Immature natural killer cell (primary cell): ENCODE measurements at places on chromosomes 4 and X. TPM values are rescaled to one million over a fixed set of nuclear protein-coding genes. Genes with fewer than 3 reads are reported as not detected.

DNA sequence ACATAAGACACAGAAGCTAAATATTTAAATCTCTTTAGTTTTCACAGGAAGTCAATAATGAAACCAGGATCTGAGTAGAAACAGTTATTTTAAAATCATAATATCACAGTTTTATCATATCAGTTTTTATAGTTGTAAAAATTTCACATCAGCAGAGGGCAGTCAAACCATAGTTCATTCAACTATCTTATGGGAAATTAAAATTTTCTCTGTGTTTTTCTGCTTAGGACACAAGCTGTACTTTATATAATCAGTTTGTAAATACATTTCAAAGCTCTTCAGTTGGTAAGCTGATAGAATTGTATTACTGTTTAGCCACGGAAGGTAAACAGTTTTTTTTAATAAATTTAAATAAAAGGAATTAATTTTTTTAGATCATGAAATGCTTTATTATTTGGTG lies 204.8 kb upstream of the NUDT6 start:
- DNase-seq, result no peak

GRCh38 chr4:74921490-74921889 lies 11.4 kb upstream of the PARM1 start:
- no peak for DNase-seq

The MGST2 gene
- polyA plus RNA-seq, result 53.9 TPM

- no peak for DNase-seq
These were observed 432.2 kb downstream of the PDGFC start for GRCh38 chr4:156539376-156539775.
